Bone marrow (tissue), 2 donors: ENCODE measurements at places on chromosomes 11 and 22.
A peak's percentile ranks its signal among the peaks of the same experiment; 100 is the strongest.

DNA sequence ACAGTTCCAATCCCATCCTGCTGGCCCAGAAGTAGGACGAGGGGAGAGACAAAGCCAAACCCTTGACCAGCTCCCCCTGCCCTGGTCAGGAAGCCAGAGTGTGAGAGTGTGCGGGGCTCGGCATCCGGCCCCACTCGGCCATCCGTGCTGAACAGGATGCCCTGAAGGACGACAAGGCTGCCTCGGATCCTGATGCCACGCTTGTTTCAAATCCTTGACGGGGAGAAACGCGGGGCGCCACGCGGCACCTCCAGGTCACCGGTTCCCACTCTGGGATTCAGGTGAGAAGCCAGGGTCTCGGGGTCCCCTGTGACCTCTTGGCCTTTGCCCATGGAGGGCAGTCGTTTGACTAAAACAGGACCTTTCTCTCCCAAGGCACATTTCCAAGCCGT is 167.8 kb downstream of the BRD1 start:
- no peak for DNase-seq

DNA sequence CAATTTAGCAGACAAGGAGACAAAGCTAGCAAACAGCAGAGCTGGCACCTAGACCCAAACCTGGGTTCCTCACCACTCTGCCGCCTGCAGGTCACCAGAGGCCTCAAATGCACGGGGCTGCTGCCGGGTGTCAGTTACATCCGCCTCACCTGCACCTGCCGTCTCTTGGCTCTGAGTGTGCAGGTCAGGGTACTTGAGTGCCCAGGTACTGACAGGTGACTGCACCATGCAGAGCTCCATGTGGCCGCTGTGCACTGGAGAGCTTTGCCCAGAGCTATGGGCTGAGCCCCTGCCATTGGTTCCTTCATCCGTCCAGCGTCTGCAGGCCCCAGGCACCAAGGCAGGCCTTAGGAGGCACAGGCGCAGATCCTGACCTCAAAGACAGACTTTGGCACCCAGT is 35.0 kb downstream of the PDGFB start:
- no peak for DNase-seq

GRCh38 chr22:44586999-44587736 is 89.1 kb upstream of the RTL6 start:
- DNase-seq, result no peak

- DNase-seq, result no peak
Observed at GRCh38 chr11:111555255-111555654, 14.7 kb downstream of the LAYN start.

DNA sequence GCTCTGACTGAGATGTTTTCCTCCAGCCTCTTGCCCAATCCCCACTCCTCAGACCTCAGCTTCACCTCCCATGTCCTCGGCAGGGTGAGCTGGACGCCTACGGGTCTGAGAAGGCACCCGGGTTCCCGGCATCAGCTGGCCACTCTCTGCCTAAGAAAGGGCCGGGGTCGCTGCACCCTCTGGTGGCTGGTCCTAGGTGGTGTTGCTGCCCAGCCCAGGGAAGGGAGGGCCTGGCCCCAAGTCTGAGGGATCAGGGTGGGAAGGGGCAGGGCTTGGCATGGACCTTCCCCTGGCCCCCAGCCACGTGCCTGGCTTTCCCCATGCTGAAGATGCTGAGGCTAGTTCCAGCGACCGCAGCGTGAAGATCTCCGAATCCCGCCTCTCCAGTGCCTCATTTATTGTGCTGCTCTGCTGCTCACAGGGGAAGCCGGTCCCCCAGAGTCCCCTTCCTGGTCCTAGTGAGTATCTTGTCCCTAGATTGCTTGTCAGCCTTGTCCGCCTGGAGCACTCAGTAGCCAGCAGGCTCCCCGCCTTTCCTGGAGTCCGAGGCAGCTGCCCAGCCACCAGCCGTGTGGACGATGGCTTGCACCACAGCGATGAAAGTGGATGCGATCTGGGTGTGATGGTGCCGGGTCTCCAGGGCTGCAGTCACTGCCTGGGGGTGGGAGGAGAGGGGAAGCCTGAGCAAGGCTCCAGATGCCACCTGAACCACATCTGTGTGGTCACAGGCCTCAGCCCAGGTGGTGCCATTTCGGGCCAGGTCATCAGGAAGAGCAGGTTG is 2.9 kb upstream of the GGT5 start:
- peak; percentile 24 for DNase-seq

DNA sequence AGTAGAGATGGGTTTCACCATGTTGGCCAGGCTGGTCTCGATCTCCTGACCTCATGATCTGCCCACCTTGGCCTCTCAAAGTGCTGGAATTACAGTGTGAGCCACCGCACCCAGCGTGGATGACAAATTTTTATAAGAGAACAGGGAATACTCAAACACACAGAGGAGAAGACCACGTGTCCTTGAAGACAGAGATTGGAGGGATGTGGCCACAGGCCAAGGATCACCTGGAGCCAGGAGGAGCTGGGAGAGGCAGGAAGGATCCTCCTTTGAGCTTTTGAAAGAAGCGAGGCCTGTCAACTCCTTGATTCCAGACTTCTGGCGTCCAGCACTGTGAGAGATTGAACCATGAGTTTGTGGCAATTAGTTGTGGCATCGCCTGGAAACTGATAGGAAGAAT is 1049.5 kb downstream of the TBC1D22A start:
- DNase-seq, result no peak

DNA sequence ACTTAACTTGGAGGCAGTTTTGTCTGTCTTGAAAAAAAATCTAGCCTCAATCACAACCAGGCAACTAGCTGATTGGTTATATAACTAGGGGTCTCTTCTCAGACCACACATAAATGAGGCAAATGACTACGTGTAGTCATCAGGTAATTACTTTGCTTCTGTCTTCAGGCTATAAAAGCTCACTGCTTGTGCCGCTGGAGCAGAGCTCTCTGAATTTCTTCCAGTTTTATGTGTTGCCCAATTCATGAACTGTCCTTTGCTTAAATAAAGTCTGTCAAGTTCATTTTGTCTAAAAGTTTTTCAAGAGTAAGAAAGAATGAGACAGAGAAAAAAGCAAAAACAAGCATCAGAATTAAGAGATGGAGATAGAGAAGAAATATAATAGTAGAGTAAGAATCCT is 93.4 kb downstream of the MUC15 start:
- DNase-seq, result no peak

GRCh38 chr22:29610780-29611179 is 7.3 kb downstream of the NF2 start:
- DNase-seq, result no peak

- no peak for DNase-seq
Observed at GRCh38 chr11:64542172-64543125, 48.6 kb upstream of the SLC22A12 start.

DNA sequence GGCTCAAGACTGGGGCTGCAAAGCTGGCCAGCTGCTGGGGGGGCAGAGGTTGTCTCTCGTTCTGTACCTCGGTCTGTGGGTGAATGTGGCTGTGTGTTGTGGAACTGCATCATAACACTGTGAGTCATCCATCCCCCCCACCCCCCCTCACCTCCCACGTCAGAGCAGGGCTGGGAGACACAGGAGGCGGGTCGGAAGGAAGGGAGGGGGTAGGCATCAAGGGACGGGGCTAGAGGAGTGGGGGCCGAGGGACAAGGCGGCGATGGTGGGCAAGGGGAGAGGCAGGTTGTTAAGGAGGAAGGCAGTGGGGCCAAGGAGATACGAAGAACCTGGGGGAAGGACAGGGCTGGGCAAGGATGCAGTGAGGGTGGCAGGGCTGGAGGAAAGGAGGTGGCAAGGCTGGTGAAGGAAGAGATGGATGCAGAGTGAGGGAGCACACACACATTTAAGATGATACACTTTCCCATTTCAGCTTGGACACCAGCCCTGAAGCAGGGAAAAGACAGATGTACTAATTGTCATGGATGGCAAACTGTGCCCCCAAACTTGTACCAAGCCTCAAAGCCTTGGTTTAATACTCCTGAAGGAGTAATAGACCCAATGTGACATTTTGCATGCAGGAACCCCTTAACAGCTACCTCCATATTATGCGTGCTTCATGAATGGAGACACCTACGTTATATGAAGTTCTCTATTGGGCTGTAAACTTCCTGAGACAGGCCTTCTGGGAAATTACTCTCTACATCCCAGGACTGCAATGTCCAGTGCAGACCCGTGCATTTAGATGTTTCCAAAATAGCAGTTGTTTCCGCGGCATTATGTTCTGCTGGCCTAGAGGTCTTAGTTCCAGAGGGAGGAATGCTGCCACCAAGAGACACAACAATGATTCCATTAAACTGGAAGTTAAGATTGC is at the start of gene YPEL4:
Gene YPEL4, minus strand, starts transcription at position 87 of the 913 bp plus-strand sequence. CDS start 2,805 bp downstream, outside the sequence.
- DNase-seq, result peak; percentile 69

DNA sequence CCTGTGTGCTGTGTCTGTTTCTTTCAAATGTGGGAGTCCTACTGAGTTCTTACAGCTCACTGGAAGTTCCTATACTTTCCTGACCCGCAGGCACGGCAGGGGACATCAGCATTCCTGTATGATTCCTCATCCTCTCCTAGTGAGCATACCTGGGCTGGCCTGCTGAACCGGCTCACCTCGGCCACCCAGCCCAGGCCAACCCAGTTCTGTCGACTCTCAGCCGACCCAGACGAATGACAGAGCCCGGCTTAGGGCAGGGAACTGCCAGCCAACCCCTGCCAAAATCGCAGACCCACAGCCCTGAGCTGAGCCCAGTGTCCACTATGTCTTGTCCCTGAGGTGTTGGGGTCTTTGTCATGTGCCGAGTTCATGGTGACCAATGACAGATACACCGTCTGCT is 339.7 kb downstream of the BRD1 start:
- no peak for DNase-seq

- no peak for DNase-seq
Observed at GRCh38 chr22:45896153-45896951, 80.6 kb downstream of the WNT7B start.

- DNase-seq, result no peak
Observed at GRCh38 chr11:117058761-117059261, 39.4 kb downstream of the SIK3 start.

GRCh38 chr11:46667043-46667481 is 33.4 kb downstream of the ARHGAP1 start:
- DNase-seq, result no peak

DNA sequence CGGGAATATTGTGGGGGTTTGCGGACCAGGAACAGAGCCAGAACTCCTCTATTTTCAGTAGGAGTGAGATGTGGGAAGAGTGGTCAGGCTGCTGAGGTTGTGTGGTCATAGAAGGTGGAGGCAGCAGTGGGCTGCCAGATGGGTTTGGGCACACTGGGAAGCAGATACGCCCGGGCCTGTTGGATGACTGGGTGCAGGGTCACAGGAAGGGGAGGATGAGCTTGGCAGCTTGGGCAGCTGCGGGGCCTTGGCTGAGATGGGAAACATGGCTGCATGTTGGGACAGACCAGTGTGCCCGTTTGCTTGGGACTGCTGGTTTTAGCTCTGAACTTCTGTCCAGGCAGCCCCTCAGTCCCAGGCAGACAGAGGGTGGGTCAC is 11.4 kb downstream of the SHANK3 start:
- DNase-seq, result no peak

DNA sequence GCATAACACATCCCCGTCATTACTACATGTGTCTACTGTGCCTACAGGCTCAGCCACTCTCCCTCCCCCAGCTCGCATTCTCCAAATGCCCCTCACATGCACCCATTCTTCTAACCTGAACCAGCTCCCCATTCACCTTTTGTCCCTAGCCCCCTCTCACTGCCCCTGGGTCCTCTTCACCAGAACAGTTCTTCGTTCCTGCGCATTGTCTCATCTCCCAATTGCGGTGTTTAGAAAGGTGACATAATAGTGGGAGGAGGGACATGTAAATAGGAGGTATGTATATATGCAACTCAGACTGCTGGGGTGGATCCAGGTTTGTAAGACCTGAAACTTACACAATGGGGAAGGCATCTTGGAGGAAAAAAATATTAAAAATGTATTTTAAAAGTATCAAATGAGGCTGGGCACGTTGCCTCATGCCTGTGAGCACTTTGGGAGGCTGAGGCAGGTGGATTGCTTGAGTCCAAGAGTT is 4.7 kb upstream of the VSIG2 start:
- DNase-seq, result no peak

DNA sequence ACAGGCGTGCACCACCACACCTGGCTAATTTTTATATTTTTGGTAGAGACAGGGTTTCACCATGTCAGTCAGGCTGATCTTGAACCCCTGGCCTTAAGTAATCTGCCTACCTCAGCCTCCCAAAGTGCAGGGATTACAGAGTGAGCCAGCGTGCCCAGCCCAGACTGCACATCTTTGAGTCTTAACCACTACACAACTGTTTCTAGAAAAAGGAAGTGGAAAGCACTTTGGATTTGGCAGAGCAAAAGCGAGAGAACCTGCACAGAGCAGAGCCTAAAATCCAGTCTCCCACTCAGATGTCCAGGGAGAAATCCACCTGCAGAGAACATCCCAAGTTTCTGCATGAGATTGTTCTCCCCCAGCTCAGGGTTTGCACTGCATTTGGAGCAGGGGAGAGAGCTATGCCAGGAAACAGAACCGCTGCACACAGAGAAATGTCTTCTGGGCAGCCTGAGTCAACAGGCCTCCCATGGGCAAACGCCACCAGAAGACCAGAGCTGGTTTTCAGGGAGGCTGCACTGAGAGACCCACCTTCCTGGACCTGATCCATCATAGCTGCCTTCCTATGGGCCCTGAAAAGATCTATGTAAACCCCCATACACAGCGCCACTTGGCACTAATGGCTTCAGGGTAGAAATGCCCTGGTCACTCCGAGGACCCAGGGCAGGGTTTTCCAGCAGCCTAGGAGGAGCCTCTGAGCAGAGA is 54.0 kb downstream of the RPUSD4 start:
- DNase-seq, result no peak

DNA sequence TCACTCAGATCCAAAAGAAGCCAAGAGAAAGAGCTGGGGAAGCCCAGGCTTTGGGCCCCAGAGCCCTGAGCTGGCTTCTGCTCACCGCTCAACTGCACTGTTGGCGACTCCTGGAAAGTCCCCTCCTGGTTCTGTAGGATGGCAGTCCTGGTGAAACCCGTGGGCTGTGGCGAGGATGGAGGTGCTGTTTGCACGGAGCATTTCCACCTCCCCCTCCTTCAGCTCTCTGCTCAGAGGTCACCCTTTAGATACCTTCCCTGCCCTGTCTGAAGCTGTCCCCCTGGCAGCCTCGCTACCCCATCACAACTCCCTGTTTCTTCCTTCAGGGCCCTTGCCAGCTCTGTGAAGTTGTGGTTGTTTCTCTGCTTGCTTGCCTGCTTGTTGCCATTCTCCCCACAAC is 97.8 kb downstream of the MYO18B start:
- no peak for DNase-seq

- no peak for DNase-seq
Observed at GRCh38 chr11:119907878-119908572, 179.0 kb upstream of the NECTIN1 start.

- DNase-seq, result no peak
Observed at GRCh38 chr22:41766476-41766875, 34.0 kb upstream of the CCDC134 start.

GRCh38 chr11:118625976-118626375 is 18.6 kb downstream of the PHLDB1 start:
- DNase-seq, result no peak

- DNase-seq, result no peak
Observed at GRCh38 chr11:123195188-123196059, at the start of gene CLMP. CLMP (minus strand) TSS chr11:123195248; CDS start chr11:123194940, 308 bp downstream.
